ENCODE measurements at places on chromosomes 6 and 20. TPM values are rescaled to one million over a fixed set of nuclear protein-coding genes. Genes with fewer than 3 reads are reported as not detected.

MYB gene
- total RNA-seq = 1.3 TPM

- no peak for DNase-seq
Observed at GRCh38 chr6:12801141-12801540, 84.6 kb downstream of the PHACTR1 start.

GRCh38 chr6:163086624-163086920, 327.9 kb upstream of the QKI start:
- no peak for DNase-seq

MICB gene
- total RNA-seq = 17.6 TPM

GSTA2 gene
- not detected for total RNA-seq

DNA sequence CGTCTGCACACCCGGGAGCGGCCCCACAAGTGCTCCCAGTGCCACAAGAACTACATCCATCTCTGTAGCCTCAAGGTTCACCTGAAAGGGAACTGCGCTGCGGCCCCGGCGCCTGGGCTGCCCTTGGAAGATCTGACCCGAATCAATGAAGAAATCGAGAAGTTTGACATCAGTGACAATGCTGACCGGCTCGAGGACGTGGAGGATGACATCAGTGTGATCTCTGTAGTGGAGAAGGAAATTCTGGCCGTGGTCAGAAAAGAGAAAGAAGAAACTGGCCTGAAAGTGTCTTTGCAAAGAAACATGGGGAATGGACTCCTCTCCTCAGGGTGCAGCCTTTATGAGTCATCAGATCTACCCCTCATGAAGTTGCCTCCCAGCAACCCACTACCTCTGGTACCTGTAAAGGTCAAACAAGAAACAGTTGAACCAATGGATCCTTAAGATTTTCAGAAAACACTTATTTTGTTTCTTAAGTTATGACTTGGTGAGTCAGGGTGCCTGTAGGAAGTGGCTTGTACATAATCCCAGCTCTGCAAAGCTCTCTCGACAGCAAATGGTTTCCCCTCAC, 21.0 kb downstream of the PRDM1 start:
- DNase-seq = no peak

DNA sequence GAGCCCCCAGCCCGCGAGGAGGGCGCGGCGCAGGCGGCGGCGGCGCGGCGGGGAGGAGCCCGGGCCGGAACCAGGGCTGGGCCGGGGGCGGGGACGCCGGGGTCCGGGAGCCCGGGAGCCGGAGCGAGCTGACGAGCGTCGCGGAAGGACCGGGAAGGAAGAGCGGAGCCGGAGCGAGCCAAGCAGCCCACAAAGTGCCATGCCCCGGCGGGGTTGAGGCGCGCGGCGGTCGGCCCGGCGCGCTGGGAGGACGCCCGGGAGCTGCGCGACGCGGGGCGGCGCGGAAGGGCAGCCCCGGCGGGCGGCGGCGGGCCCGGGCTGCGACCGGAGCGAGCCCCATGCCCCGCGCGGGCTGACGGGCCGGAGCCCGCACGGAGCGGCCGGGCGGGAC, 289 bp downstream of the FOXP4 start:
- peak; percentile 35 for DNase-seq

GRCh38 chr6:152642578-152643375, 5.6 kb upstream of the SYNE1 start:
- DNase-seq = no peak

DNA sequence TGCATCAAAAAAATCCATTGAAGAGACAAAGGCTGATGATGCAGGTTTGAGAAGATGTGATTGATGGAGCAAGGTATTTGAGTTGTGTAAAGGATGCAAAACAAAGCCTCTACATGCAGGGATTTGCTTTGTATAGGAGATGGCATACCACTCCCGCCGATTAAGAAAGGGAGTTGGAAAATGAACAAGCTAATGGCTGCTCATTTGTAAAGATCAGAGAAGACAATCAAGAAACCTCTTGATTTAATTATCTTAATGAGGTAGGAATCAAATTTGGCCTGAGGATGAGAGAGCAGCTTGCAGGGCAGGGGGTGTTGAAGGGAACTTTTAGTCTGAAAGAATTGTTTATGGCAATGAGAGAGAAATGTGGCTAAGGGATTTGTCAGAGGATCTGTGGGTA, 448.2 kb upstream of the ADGRB3 start:
- DNase-seq = no peak

DNA sequence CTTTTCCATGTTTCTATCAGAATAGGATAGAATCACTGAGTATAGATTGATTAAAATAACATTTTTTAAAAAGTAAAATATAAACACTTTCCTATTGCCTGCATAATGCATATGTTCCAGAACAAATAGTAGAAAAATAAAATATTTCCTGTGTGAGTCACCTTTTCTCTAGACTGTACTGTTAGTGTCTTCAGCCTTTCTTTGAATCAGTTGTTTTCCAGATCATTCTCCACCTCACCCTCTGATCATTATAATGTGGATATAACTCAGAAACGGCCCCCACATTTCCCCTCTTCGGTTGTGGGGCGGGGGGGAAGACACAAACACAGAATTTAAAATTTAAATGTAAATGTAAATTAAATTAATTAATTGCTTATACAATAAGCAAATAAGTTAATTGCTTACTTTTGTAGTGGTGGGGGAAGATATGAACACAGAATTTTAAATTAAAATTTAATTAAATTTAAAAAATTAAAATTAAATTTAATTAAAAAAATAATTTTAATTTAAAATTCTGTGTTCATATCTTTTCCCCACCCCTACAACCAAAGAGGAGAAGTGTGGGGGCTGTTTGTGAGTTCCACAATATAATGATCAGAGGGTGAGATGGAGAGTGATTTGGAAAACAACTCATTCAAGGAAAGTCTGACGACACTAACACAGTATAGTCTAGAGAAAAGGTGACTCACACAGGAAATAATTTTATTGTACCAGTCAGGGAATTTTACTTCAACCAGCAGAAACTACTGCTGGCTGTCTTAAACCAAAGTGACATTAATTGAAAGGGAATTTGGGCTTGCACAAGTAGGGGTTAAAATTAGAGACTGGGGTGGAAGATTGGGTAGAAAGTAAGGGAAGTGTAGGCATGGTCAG, 37.1 kb upstream of the PROKR2 start:
- no peak for DNase-seq

DNA sequence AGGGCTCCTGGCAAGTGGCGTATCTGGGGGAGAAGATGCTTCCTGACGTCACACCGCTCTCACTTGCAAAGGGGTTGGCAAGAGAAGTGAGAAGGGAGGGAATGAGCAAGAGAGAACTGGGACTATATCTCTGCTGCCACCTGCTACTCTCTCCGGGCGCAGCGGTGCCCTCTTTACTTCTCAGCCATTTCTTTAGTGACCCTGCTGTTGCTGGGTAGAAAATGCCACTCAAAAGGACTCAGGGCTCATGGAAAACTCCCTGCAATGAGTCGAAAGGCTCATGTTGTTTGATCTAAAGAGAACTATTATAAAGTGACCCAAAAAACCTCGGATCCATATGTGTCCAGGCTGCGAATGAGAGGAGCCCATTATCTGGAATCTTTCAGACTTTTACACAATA, 401.8 kb downstream of the SAMD5 start:
- no peak for DNase-seq

DNA sequence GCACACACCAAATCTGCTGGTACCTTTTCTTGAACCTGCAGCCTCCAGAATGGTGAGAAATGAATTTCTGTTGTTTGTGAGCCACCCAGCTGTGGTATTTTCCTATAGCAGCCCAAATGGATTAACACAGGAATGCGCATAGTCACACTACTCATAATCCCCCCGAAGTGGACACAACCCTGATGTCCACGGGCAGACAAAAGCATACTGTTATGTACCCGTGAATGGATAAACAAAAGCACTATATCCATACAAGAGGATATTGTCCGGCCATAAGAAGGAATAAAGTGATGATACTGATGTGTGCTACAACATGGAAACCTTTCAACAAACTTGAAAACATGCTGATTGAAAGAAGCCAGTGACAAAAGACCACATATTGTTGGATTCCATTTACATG, 25.1 kb upstream of the RPP40 start:
- no peak for DNase-seq

PTK6 gene
- 0.50 TPM for total RNA-seq

- no peak for DNase-seq
Observed at GRCh38 chr20:50412069-50412468, 98.1 kb upstream of the PTPN1 start.

DNA sequence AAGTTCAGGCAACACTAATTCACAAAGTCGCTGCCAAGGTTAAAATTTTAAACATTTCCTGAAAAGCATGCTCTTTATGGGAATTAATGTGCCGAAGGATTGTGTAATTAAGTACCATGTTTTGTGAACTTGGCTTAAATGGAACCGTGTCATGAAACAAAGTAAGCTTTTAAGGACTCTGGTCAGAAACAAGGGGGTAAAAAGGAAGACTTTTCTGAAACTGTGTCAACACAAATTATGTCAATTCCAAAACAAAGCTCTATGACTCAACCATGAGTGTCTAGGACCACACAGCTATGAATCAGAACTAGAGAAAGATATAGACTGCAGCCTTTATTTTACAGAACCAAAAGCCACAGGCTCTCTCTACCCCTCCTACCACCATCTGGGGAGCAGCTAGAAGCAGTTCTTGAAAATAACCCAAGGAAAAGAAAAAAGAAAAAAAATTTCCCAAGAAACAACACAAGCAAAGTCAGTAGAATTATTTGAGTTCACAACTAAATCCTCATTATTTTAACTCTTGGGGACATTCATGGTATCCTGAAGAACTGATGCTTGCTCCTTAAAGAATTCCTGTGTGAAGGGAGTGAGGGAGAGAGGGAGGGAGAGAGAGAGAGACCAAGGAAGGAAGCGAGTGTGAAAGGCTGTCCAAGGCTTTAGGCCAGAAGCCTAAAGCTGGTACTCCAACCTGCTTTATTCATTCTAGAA, 81.9 kb downstream of the ZMYND8 start:
- DNase-seq = no peak

GRCh38 chr6:161292145-161292544, 18.3 kb upstream of the AGPAT4 start:
- DNase-seq = no peak

DNA sequence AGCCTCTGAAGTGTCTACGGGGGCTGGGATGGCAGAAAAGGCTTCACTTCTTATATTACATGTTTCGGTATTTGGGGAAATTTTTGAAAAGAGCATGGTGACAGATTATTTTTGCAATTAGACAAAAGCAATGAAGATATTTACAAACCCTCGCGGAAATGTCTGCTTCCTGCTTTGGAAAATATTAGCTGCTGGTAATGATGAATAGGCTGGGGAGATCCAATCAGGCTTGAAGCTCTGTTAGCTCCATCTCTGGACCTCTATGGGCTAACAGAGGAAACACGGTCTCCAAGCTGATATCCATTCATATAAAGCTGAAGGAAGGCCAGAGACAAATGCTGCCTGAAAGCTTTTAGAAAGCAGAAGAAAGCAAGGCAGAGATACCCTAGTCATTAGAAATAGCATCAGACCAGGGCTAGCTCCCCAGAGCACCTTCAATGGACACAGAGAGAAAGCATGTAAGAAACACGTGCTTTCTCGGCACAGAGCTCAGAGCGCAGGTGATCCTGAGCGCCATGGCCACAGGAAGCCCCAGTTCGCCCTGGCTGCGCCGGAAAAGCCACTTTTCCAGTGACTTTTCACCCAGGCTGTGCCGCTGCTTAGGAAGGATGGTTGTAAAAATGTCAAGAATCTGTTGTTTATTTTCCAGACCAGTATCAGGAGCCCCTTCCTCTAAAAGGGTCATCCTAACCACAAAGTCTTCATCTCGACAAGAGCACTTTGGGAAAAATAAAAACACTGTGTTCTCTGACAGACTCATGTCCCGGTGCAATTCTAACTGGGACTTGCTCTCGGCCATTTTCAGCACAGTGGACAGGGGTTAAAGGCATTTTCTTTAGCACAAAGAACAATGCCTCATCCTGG, 68.5 kb upstream of the NFATC2 start:
- no peak for DNase-seq

DNA sequence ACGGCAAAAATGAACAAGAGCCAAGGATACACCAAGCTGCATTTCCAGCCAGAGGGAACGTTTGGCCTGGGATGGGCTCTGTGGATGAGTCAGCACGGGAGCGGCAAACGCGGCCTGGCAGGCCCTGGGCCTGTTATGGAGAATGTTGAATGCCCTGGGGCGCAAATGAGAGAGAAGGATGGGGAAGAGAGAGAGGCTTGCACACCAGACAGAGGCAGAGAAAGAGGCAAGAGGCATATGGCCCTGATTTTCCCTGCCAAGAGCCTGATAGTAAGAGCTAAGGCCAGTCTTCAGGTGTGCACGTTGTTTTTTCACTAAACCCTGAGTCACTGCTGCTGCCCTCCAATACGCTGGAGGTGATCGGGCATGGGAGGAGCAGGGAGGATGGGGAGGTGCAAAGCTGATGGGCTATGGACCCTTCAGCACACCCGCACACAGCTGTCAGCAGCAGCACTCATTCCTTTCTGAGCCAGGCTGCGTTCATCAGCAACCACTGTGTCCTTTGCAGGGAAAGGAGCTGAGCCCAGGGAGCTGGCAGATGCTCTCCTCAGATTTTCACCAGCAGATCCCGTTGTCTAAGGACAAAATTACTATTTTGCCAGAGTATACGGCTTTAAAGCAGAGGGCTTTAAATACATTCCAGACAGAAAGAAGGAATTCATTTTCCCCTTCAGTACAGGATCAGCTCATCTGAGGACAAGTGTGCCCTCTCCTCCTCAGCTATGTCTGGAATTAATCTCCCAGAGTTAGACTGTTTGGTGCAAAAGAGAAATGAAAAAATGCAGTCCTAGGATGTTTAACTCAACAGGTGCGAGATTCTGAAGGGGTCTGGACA, 61.7 kb upstream of the SLC22A23 start:
- DNase-seq = no peak

- DNase-seq = no peak
Observed at GRCh38 chr6:139943391-139943790, 568.9 kb upstream of the CITED2 start.

DNA sequence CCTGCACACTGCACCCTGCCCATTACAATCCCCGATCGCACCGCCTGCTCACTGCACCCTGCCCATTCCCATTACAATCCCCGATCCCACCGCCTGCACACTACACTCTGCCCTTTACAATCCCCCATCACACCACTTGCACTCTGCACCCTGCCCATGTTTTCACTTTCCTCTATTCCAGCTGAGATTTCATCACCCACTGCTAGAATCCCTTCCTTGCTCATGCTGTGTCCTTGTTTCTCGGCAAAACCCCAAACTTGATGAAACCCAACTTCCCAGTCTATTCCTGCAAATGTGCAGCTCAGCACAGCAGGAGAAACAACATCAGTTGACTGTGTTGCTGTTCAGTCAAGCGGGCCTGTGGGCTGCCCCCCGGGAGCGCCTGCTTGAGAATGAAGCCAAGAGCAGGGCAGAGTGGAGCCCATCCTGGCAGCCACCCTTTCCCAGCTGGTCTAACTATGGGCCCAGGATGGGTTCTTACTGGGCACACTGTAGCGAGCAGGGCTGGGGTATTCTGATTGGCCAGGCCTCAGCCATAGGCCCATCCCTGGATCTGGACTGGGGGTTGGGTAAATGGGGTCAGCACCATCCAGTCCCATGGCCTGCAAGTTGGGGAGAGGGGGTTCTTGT, 17.2 kb downstream of the MOCS3 start:
- no peak for DNase-seq

GRCh38 chr20:57211908-57212533, 54.4 kb downstream of the BMP7 start:
- no peak for DNase-seq

- DNase-seq = no peak
Observed at GRCh38 chr6:162488444-162488843, 239.1 kb downstream of the PRKN start.
